ENCODE measurements at places on chromosomes 16 and 17.

DNA sequence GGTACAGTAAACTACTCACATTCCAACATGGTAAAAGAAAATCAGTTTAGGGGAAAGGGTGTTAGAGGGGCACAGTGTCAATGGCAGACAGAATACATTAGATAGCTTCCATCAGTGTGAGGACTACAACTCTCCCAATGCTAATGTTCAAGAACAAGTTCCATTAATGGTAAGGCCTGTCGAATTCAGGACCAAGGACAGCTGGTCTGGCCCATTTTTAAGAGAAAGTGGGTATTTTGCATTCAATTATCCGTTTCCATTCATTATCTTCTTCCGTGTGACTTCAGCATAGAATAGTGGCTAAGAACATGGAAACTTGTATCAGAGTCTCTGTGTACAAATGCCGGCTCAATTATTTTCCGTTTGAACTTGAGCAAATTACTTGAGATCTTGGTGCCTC is 98.4 kb downstream of the XYLT1 start:
- no peak for ATAC-seq

DNA sequence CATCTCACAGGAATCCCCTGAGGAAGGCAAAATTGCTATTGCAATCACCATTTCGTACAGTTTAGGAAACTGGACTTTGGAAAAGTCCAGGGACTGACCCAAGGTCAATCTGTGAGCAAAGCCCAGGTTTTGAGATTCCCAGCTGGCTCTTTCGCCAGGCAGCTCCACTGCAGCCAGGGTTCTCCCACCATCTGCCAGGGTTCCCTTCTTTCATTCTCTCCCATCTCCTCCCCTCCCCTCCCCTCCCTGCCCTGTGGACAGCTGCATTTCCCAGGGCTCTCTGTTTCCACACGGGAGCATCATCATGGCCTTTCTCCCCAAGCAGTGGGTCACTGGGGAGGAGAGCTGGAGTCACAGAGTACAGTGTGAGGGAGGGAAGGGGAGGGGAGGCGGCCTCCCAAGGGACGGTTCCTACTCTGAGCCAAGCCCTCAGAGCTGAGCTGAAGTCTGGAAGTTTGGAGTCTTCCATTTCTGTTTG is 11.9 kb upstream of the GSDMA start:
- no peak for ATAC-seq

DNA sequence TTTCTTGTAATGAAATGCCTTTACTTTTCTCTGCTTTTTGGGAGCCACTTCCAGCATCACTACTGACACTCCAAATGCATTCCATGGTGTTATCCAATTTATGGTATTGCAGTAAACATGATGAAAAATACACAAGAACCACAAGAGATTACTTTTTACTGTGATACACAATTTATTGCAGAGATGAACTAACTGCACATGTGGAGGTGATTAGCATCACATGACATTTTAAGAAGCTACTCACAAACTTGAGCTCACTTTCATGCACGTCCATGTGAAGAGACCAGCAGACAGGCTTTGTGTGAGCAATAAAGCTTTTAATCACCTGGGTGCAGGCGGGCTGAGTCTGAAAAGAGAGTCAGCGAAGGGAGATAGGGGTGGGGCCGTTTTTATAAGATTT is 780.5 kb upstream of the GOT2 start:
- ATAC-seq, result no peak

- ATAC-seq, result peak; percentile 71
Observed at GRCh38 chr16:81315271-81316175, 761 bp downstream of the GAN start.

- no peak for ATAC-seq
Observed at GRCh38 chr16:8571061-8571596, 19.2 kb downstream of the TMEM114 start.

DNA sequence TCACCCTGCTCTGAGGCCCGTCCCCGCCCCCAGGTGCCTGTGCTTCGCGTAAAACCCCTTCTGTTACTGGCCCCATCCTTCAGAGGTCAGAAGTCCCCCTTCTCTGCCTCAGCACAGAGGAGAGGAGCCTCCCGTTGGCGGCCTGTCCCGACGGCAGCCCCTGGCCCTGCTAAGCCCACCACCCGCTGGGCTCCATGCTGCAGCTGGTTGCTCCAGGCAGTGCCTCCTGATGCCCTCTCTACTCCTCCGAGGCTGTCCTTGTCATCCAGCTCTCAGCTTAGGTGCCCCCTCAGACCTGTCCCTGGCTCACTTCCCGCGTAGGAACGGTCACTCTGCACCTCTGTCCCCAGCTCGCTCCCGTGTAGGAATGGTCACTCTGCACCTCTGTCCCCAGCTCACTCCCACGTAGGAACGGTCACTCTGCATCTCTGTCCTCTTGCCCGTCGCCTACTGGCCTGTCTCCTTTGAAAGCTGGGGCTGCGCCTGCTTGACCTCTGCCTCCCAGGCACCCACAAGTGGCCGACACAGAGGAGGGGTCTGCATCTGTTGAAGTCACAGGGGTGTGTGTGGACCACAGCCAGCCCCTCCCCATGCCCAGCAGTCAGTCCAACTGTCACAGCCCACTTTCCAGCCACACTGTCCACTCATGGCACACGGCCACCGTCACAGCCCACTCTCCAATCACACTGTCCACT is 31.7 kb upstream of the ZC3H18 start:
- ATAC-seq, result no peak

DNA sequence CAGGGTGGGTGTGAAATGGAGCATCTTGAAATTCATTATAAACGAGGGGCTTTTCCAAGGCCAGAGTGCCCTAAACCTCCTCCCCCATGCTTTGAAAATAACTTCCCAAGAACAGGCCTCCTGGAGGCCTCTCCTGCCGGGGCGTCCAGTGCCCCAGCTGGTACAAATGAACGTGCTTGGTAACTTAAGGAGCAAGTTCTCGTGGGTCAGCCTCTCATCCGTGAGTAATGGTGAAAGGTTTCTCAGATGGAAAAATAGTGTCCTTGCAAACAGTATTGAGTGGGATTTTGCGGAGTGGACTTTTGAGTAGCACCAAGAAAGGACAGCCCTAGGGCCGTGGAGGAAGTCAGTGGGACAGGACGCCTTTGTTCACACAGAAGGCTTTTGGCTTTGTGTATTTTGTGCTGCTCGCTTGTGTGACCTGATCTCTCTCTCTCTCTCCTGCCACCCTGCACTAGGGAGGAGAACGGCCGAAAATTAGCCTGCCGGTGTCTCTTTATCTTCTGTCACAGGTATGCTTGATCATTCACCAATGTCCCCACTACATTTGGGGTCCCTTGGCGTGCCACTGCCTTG is 34.6 kb downstream of the CLEC16A start:
- no peak for ATAC-seq

- no peak for ATAC-seq
Observed at GRCh38 chr17:47131761-47132160, 57.3 kb downstream of the CDC27 start.

DNA sequence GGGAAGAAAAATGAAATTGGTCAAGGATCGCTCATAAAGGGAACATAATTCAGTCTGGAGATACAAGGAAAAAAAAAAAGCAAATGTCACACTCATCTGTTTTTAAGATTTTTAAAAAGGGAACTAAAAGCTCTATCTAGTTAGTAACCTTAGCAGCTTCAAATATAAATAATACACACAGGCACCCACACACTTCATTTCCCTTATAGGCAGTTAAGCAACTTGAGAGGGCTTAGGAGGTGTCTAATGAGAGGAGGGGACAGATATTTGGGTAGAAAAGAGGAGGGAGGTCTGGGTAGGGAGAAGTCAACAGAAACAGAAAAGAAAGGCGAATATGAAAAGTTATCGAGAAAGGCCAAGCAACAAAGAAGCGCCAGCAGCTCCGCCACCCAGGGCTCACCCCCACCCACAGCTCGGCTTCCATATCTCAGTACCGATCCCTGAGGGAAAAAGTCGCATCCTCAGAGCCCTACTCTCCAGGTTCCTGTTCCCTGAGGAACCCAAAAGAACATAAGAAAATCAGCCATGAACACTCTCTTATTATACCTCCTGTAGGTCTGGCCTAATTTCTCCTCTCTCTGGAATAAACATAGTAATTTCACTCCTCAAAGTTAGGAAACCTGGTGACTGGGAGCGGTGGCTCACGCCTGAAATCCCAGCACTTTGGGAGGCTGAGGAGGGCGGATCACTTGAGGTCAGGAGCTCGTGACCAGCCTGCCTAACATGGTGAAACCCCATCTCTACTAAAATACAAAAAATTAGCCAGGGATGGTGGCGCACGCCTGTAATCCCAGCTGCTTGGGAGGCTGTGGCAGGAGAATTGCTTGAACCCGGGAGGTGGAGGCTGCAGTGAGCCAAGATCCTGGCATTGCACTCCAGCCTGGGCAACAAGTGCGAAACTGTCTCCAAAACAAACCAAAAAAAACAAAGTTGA is 69.6 kb upstream of the RCVRN start:
- no peak for ATAC-seq

- ATAC-seq, result no peak
Observed at GRCh38 chr16:28011971-28012445, 51.5 kb downstream of the GSG1L start.

- no peak for ATAC-seq
Observed at GRCh38 chr17:80842456-80843013, 149.1 kb upstream of the CHMP6 start.

GRCh38 chr17:19876529-19877161 is 8.9 kb upstream of the ULK2 start:
- ATAC-seq, result peak; percentile 50

GRCh38 chr17:78401246-78401645 is 22.8 kb downstream of the PGS1 start:
- ATAC-seq, result no peak

DNA sequence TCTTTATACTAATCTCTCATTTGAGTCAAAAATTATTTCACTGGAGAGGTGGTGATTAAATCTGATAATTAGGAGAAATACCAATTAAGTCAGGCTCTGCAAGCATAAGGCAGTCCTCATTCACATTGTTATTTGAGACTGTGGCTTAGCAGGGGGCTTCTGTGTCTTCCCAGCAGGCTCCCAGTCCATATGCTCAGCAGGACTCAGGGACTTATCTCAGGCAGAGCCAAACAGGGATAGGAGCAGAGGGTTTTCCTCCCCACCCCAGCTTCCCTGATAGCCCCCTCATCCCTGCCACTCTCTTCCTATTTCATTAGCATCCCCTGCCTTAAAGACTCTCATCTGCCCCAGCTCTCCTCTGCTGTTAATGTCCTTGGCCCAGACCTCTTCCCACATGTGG is 104.3 kb upstream of the DNAH9 start:
- no peak for ATAC-seq

DNA sequence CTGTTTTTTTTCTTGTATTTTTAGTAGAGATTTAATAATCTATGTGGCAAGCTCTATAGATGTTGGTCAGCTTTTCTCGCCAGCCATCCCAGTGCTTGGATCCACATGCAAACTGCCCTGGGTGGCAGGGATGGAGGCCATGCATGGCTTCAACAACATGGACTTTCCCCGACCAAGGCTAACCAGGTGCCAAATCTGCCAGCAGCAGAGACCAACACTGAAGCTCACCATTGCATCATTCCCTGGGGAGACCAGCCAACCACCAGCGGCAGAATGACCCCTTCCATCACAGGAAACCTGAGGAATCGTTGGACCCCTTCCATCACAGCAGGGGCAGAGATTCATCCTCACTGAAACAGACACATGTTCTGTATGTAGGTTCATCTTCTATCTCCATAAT is 27.7 kb upstream of the ERCC4 start:
- ATAC-seq, result no peak

GRCh38 chr17:58172369-58173071 is 5.7 kb downstream of the OR4D2 start:
- ATAC-seq, result no peak

GRCh38 chr16:28915181-28915580 is 9.9 kb downstream of the RABEP2 start:
- ATAC-seq, result no peak

Measured in stimulated activated memory B cell treated with anti-CD40 and anti-IgM and Interleukin-4, amounts not matched to agents 10 μg/mL and 1 μg/mL and 100 μg/mL, for 72 hours (primary cell).